NCI-H2029 treated with DMSO at 0.1 percent for 48 hours (cell line): ENCODE measurements at places on chromosomes 2 and 18.

DNA sequence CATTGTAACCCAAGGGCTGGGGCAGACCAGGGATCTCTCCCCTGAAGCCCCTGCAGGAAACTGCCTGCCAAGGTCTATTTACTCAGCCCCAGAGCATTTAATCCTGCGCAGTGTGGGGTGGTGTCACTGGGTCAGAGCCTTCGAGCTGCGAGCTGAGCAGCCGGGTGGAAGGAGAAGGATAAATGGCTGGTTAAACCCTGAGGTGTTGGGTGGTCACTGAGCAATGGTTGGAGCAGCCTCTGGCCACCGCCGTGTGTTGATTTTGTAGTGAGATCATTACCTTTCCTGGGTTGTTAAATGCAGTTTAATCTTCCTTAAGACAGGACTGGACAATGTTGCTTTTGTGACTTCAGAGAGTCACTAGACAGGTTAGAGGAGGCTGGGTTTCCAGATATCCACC is 98.1 kb downstream of the SETBP1 start:
- DNase-seq = no peak

- peak; percentile 18 for DNase-seq
These were observed 258.5 kb downstream of the TWIST2 start for GRCh38 chr2:239106314-239106908.

GRCh38 chr2:121309801-121310200 is 24.8 kb upstream of the TFCP2L1 start:
- DNase-seq = no peak

GRCh38 chr2:62415518-62415917 is 90.5 kb downstream of the TMEM17 start:
- no peak for DNase-seq

DNA sequence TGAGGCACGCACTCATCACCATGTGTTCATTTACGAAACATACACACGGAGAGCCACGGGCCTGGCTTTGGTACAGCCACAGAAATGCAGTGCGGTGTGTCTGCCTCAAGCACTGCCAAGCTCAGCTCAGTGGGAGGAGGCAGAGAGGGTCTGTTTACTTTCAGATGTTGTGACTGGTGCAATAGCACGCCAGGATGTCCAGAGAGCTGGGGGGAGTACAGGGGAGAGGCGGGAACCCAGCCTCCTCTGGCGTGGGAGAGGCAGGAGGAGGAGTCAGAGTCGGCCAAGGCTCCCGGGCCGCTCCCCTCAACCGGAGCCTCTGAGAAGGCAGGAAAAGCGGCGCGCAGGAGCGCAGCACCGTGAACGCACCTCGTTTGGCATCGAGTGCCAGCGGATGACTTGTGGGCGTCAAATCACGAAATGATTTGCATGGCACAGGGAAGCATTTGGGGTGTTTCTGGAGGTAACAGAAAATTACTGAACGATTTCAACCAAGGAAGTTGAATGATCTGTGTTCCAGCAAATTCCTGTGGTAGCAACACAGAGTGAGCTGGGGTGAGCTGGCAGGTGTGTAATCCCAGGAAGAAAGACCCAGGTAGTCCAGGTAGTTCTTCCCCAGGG is 143.0 kb downstream of the ZNF516 start:
- DNase-seq = peak; percentile 36

- DNase-seq = no peak
These were observed 6.2 kb downstream of the SEPTIN2 start for GRCh38 chr2:241321886-241322285.

- no peak for DNase-seq
These were observed 133.2 kb upstream of the REV1 start for GRCh38 chr2:99623035-99623434.

GRCh38 chr2:212618636-212619035 is 80.0 kb upstream of the ERBB4 start:
- DNase-seq = no peak

- no peak for DNase-seq
These were observed 232.7 kb downstream of the TRIB2 start for GRCh38 chr2:12949406-12949805.

DNA sequence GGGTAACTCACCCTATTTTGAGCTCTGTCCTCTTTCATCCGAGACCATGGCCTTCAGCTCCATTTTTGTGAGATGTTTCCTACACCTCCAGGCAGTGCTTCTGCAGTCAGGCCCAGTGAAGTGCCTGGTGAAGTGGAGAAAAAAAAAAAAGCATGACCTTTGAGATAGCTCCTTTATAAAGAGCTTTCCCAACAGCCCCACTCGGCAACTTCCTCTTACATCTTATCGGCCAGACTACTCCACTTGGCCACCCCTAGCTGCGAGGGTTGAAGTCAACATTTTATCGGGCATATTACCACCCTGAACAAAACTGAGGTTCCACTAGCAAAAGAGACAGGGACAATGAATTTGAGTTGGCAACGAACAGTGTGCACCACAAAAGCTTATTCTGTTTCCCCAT is 124.8 kb upstream of the RNF152 start:
- DNase-seq = no peak
